ENCODE measurements at places on chromosomes 1 and 21.

- peak; percentile 96 for DNase-seq
Measured at GRCh38 chr1:23790696-23791515, at the start of gene LYPLA2. TSS of gene LYPLA2 (plus strand) at chr1:23791145. CDS start at chr1:23792683, 1,538 bp downstream.

GRCh38 chr1:232416026-232416568 is 213.8 kb downstream of the SIPA1L2 start:
- no peak for DNase-seq

DNA sequence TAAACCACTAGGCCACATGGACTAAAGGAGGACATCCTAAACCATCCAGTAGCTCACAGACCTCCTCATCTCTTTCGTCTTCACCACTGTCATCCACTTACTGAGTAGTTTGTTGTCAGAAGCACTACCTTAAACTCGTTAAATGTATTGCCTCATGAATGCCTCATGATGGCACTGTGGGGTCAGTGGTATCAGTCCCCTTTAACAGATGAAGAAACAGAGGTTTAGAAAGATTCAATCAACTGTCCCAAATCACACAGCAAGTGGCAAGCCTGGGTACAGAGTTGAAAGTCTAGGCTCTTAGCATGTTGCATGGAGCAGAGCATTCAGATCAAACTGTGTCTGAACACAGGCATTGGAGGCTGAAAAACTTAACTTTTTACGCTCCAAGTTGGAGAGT is 183.6 kb upstream of the KIAA0040 start:
- no peak for DNase-seq

DNA sequence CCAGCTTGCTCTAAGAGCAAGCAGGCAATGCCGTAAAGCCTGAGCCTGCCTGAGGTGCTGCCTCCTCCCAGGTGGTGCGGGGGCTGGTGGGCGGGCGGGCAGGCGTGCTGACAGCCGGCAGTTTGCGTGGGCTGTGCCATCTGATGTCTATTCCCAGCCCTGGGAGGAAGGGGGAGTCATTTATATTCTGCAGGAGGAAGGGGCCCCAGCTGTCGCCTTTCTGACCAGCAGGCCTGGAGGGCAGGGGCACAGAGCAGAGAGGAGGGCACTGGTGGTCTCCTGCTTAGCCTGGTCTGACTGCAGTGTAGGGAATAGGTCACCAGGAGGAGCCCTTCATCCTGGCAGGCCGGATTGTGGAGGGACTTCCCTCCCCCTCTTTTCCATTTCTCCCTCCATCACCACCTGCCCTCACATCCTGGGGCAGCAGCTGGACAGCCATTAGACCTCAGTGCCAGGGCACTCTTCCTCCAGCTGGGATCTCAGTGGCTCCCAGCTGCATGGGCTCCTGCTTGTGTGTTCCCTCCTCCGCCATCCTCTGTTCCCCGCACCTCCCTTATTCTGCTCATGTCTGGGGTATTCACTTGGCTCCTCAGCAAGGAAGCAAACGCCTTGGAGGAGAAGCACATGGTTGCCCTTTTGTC is 4.4 kb downstream of the CYB561D1 start:
- DNase-seq = peak; percentile 13

DNA sequence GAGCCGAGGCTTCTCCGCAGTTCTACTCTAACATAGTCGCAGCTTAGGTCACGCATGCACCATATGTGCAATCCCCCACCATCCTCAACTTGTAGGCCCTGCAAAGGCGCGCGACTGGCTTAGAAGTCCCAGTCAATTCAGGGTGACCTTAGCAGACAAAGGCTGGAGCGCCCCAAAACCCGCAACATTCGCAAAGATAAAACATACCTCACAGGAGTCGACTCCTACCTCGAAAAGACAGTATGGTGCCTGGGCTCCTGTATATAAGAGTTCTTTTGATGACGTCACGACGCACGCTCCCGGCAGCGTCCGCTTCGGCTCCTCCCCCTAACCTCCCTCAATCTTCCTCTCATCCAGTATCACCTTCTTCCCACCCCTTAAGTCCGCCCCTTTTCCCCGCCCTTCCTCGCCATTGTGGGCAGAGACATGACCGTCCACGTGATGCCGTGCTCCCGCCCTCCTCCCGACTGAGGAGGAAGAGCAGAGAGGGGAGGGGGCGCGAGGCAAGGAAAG is at the start of gene GAS5:
GAS5 (minus strand) TSS at position 237 of the 513 bp plus-strand sequence.
- peak; percentile 100 for DNase-seq

DNA sequence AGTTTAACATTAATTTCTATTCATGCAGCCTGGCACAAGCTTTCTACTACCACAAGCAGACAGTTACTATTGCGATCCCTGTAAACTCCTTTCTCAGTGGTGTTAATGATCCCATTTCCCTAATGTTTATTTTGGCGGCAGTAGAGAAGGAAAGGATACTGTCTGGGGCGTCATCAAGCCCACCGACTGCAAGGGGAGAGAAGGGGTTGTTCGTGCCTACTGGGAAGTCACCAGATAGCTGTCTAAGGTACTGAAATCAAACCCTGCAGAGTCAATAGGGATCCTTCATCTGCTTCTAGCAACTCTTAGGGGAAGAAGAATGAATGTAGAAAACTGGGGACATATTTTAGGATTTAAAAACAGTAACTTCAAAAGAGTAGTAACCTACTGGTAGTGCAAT is 95.2 kb upstream of the ADAR start:
- DNase-seq = no peak

DNA sequence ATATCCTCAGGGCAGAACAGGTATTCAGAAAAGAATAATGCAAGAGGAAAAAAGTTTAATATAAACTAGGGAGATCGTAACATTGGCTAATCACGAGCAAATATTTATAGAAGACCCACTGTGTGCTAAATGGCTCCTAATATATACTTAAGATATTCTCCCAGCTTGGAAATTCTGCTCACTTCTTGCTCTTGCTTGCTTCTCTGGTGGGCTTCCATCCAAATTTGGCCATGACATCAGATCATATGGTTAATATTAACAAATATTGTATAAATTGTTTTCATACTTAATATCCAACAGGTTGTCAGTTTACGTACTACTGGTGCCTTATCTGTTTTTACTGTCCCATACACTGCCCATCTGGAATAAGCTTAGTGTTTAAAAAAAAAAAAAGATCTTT is 1.1 kb downstream of the COX20 start:
- no peak for DNase-seq

DNA sequence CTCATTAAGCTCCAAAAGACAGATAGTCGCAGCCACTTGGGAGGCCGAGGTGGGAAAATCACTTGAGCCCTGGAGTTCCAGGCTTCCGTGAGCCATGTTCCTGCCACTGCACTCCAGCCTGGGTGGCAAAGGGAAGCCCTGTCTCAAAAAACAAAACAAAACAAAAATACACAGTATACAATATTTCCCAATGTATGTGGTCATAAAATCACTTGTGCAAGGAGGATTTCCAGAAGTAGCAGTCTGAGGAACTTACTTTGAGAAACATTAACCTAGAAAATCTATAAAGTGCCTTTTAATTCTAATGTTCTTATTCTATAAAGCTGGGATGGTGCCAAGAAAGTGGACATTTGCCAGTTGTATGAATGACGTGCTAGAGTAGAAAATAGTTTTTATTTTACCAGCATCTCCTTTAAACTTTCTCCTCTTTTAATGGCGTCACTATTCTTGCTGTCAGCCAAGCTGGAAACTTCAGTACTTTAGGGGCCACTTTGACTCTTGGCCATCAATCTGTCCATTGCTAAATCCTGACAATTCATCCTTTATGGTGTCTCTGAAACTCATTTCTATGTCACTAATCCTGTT is 22.5 kb downstream of the FAM177B start:
- DNase-seq = no peak

- DNase-seq = peak; percentile 9
Measured at GRCh38 chr1:180241716-180242544, 11.9 kb downstream of the LHX4 start.

DNA sequence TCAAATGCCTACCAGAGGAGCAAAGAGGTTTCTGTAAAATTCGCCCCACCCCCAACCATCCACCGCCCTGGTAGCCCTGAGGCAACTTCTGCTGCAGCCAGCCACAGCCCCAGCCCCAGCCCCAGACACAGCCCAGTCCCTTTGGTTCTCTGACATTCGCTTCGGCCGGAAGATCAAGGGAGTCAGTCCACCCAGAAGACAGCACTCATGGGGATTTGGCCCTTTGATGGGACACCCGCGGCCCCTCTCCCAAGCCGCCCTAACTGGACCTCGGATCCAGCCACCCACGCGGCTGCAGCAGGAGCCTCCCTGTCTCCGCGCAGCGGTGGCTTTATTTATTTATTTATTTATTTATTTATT is 3881.0 kb downstream of the SRGAP2C start:
- DNase-seq = peak; percentile 34

- DNase-seq = peak; percentile 95
Measured at GRCh38 chr1:111592389-111593361, 26.9 kb upstream of the RAP1A start.

- DNase-seq = peak; percentile 92
Measured at GRCh38 chr1:58545591-58546519, 671 bp downstream of the OMA1 start.

DNA sequence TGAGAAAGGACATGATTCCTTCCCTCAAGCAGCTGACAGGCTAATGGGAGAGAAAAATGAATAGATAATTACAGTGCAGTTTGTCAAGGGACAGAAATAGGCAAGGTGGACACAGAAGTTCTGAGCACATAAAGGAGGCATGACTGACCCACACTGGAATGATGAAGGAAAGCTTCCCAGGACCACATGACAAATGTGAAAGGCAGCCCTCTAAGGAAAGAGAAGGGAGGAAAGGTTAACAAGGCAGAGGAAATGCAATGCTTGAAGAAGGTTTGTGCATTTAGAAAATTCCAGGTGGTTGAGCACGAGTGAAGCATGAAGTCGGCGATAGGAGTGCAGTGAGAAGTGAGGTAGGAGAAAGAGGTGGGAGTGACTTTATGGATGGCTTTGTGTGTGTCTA is 37.4 kb downstream of the LAMC2 start:
- DNase-seq = no peak

DNA sequence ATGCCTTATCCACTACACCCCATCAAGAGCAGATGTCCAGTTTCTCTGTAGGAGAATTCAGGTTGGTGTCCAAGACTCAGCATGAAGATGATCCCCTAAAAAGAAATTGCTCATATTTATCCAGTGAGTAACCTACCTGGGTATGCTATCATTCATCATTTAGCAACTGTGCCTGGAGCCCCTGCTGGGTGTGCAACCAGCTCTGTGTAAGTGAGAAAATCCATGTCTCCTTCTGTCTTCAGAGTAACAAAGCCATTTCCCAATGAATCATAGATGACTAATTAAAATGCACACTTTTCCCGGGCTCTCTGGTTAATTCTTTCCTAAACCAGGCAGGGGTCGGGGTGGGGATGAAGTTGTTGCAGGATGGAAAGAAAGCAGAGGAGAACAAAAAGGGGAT is 35.8 kb downstream of the OLFML3 start:
- no peak for DNase-seq

GRCh38 chr1:25804244-25804963 is 4.4 kb downstream of the SELENON start:
- peak; percentile 55 for DNase-seq

- DNase-seq = no peak
Measured at GRCh38 chr1:53070621-53071020, 8.6 kb downstream of the PODN start.

GRCh38 chr1:205283270-205284147 is 38.0 kb downstream of the NUAK2 start:
- DNase-seq = no peak

DNA sequence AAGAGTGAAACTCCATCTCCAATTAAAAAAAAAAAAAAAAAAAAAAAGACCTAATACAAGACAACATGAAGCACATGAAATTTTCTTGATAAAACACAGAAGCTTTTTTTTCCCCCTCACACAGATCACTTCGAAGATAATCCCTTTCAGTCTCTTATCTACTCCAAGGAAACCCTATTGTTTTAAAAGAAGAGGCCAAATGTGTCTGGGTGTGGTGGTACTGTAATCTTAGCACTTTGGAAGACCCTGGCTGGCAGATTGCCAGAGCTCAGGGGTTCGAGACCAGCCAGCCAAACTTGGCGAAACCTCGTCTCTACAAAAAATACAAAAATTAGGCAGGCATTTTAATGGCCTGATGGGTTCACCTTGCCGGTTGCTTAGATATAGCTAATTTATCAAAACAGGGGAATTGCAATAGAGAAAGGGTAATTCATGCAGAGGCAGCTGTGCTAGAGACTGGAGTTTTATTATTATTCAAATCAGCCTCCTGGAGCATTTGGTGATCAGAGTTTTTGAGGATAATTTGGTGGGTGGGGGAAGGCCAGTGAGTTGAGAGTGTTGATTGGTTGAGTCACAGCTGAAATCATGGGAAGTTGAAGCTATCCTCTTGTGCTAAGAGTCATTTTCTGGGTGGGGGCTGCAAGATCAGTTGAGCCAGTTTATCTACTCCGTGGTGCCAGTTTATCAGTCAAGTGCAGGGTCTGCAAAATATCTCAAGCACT is 62.5 kb downstream of the SLC16A1 start:
- no peak for DNase-seq

DNA sequence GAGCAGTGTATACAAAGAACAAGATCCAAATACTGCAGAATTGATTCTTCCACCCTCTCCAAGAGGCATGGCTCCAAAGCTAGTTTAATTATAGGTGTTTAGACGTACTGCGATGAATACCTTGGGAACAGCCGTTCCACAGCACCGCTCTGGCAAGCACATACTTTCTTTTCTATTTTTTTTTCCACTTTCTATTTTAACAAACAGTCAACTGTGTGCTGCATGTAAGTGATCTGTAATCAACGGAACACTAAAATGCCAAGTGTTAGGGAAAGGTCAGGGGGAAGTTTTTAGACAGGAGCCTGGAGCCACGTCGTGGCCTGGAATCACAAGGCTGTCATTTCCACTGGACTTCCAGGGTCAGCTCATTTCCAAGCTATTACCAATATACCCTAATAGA is 486.4 kb upstream of the DAB1 start:
- DNase-seq = no peak

DNA sequence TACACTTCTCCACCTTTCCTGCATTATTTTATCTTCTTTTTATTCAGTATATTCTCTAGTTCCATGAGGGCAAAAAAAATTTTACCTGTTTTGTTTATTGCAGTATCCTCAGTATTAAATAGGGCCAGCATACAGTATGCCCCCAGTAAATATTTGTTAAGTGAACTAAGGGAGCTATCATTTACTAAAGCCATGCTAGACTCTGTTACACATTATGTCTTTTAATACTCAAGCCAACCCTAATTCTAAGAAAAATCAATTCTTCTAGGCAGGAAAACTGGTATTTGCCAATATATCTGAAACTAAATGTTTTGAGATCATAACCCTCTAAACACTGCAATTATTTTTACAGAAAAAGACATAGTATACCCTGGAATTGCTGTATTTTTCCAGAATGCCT is 18.3 kb downstream of the TMEM50A start:
- no peak for DNase-seq

GRCh38 chr21:38389896-38390295 is 108.4 kb downstream of the ERG start:
- DNase-seq = no peak

GRCh38 chr1:234369784-234370183 is 3.5 kb upstream of the COA6 start:
- no peak for DNase-seq

DNA sequence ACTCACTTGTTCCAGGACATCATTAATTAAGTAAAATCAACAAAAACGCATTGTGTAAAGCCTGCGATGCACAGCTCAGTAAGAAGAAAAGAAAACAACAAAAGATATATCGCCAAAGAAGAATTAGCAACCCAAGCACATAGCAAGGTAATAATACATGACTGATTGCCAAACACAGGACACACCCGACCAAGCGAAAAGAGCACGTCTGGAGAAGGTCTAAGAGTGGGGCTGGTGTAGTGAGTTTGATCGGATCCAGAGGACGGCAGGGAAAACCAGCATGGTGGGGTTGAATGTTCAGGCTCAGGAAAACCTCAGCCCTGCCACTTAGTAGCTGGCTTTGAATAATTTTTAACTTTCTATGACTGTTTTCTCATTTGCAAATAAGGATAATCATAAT is 69.8 kb downstream of the JAK1 start:
- no peak for DNase-seq

Data from aorta (tissue), 5 donors.